Esophagus squamous epithelium (tissue), 5 donors: ENCODE measurements at places on chromosomes 12 and 14.

DNA sequence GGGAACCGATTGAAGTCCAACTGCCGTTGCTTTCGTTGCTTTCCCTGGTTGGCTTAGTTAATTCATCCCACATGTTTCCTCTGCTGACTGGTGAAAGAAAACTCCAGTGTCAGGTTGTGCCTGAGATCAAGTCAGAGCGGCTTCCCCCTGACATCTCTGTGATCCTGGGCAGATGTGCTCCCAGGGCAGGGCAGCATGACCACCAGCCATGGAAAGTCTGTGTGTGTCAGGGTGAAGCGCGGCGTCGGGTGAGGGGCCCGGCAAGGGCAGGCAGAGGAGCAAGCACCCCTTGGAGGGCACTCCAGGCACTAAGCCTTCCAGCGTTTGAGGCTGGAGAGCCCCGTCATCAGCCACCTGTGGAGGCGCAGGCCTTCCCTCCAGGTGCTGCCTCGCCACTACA, 54.5 kb upstream of the IGF1 start:
- DNase-seq, result no peak

DNA sequence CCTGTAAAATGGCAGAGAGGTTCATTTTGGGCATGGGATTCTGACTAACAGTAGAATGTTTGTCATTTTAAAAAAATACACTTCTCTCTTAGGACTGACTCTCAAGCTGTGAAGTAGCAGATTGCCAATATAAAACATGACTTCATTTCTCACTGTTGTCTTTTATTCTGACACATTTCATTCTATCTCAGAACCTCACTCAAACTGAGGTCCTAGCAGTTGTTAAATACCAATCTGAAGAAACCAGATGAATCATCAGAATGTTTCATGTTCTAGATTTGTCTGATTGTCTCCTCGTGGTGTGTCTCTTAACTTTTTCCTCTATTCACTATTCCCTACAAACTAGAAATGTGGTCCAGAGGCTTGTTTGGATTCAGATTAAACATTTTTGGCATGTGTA, 276.5 kb upstream of the NPAS3 start:
- no peak for DNase-seq

- DNase-seq, result no peak
Measured at GRCh38 chr14:51578853-51579252, 72.9 kb upstream of the FRMD6 start.

DNA sequence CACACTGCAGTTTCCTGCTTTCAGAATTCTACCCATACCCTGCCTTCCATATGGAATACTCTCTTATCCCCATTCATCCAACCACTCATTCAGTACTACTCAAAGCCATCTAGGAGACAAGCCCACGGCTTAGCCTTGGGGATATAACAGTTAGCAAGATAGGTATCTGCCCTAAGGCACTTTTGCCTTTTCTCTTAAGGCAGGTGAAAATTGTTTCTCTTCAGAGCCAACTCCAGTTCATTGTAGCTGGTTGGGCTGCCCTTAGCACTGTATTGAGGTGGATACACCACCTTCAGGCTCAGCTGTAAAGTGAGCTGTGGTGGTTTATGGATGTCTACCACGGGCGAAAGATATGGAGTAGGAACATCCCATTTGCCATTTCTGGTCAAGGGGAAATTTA, 729.7 kb upstream of the TBX3 start:
- no peak for DNase-seq

DNA sequence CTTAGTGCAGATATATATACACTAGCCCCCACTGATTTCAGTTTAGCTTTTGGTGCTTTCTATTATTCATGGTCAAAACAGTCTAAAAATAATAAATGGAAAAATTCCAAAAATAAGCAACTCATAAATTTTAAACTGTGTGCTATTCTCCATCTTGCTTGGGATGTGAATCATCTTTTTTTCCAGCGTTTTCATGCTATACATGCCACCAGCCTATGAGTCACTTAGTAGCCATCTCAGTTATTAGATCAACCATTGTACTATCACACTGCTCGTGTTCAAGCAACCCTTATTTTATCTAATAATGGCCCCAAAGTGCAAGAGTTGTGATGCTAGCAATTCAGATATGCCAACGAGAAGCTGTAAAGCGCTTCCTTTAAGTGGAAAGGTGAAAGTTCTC, 73.9 kb upstream of the KRR1 start:
- no peak for DNase-seq

- no peak for DNase-seq
Measured at GRCh38 chr14:76168531-76168930, 16.8 kb downstream of the GPATCH2L start.

GRCh38 chr14:104386151-104386841, 193.3 kb upstream of the C14orf180 start:
- no peak for DNase-seq

DNA sequence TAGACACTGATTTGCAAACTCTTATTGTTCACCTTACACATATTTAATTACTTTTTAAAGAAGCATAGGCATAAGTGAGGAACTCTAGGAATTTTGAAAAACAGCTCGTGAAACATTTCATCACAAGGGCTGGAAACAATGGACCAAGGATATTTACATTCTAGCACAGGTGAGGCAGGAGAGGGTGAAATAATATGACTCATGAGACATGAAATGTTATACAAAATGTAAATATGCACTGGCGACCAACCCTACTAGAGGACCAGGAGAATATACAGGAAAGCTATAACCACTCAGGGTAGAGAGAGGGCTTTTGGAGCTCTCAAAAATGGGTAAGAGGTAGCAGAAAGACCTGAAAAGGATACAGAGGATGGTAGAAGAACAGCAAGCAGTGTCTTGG, 115.3 kb downstream of the PTGER2 start:
- no peak for DNase-seq

DNA sequence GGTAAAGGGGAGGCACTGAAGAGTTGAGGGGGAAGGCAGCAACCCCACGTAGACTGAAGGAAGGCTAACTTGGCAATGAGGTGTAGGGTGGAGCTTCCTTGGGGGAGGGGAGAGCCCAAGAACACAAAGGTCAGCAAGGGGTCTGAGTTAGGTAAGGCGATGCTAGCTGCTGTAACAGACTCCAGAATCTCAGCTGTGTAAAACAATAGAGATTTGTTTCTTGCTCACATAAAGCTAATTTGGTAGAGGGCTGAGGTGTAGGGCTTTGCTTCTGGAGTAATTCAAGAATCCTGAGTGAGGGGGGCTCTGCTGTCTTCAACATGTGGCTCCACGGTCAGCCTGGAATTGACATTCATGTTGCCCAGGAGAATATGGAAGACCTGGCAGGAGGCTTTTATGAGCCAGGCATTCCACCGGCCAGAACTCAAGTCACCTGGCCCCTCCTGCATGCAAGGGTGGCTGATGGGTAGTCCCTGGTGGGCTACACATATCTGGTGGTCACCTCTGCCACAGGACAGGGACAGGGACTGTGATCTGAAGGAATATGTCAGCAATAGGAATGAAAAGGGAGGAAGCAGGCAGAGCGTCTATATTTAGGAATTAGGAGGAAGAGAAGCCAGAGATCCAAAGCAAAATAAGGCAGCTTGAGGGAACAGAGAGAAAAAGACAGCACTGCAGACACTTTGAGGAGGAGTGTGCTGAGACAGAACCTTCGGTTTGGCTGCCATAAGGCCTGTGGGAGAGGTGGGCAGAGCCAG, 153.7 kb downstream of the ZFP36L1 start:
- no peak for DNase-seq

DNA sequence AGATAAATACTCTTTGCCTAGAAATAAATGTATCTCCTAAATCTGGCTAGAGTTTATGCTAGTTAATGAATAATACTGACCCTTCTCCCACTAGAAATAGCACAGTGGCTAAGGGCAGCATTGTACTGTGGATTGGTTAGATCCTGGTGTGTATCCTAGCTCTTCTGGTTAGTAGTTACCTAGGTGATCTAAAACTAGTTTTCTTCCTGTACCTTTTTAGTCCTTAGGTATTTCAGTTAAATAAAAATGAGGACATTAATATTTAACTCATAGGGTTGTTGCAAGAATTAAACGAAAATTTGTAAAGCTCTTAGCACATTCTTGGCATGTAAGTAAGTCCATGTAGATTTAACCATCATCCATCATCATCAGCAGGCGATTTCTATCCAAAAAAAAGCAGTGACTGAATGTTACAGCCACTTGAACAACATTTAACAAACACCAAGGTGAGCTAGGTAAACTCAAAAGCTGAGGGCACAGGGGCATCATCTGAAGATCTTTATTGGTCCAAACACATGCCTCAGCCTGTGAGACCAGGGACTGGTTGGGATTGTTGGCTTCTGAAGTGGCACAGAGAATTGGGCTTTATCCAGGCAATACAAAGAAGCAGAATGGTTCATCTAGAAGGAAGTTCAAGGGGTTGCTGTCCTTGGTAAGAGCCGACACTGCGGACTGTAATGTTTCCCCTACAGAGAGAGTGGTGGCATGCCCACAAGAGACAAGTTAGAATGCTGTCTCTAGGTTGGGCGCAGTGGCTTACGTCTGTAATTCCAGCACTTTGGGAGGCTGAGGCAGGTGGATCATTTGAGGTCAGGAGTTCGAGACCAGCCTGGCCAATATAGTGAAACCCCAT, 100.8 kb downstream of the GAS2L3 start:
- DNase-seq, result no peak

GRCh38 chr14:90603841-90604240, 207.0 kb downstream of the CALM1 start:
- no peak for DNase-seq

DNA sequence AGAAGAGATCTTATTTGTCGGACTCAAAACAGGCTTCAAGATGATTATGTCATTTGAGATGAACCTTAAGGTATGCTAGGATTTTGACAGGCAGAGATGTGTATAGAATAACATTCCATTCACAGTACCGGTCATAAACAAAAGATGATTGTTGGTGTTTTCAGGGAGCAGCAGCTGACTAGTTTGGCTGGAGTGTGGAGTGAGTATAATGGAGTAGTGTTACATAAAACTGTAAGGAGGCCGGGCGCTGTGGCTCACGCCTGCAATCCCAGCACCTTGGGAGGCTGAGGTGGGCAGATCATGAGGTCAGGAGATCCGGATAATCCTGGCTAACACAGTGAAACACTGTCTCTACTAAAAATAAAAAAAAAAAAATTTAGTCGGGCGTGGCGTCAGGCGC, 23.9 kb downstream of the SERPINA10 start:
- DNase-seq, result no peak

GRCh38 chr12:132622437-132623071, 4.0 kb downstream of the P2RX2 start:
- no peak for DNase-seq

- DNase-seq, result no peak
Measured at GRCh38 chr12:6854036-6854435, 2.1 kb downstream of the USP5 start.

GRCh38 chr12:117441751-117442150, 80.3 kb upstream of the NOS1 start:
- no peak for DNase-seq

- DNase-seq, result no peak
Measured at GRCh38 chr14:85867450-85867849, 337.5 kb downstream of the FLRT2 start.

DNA sequence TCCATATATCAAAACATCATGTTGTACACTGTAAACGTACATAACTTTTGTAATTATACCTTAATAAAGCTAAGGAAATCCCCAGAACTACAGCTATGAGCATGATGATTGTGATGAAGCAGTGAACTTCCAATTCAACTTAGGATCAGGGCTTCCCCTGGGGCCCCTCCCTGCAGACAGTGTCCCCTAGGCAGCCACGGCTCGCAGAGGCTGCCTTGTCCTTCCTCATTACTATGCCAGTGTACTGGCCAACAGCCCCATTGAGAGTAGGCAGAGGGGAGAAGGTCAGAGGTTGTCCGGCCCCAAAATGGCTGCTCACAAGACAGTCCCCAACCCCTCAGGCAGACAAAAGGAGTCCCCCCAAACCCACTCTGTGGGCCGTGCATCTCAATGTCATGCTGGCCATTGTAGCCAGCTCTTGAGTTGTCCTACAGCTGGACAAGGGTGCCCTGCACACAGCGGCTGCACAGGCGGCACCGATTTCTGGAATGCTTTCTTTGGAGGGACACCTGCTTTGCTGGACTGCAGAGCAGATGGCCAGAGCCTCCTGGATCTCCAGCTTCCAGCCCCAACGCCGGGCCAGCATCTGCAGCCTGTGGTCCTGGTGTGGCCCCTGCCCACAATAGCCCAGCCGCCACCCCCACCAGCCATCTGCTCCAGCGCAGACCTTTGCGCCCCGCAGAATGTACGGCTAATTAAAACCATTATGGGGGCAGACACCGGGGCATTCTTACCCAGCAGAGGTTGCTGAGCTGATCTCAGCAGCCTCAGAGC, 46.1 kb downstream of the NIN start:
- DNase-seq, result no peak

- DNase-seq, result no peak
Measured at GRCh38 chr14:61511558-61511948, 183.8 kb upstream of the HIF1A start.

DNA sequence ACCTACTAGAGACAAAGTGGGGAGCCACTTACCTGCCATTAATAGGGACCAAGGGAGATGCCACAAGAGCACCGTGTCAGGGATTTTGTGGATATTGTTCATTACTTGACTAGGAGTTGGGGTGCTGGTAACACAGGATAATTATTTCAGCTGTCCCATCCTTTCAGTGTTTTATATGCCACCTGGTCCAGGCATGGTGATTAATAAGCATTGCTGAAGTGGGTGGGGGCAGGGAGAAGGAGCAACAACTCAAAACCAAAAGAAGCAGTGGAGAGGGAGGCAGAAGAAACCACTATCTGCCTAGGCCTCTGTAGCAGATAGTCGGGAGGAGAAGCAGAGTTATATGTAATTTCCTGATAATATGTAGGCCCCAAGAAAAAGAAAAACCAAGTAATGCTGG, 184.6 kb downstream of the NPAS3 start:
- no peak for DNase-seq

DNA sequence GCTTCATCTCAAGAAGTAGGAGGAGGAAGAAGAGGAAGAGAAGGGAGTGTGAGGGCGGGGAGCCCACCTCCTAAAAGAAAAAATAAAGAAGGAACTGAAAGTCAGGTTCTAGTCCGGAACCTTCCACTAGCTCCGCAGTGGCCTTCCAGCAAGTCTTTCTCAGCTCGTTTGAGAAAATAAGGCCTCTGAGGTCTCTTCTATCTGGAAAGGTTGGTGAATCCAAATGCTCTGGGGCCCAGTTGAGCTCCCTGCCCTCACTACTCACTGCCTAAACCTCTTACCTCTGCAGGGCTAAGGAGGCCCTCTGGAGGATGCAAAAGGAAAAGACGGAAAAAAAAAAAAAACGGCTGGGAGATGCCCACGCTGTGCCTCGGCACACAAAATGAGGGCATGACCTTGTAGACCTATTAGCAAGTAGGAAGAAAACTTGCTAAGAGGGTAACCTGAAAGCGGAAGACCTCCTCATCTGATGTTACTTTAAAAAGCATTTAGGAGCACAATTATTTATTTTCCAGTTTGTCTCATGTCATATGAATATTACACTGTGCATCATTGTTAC, 35.9 kb downstream of the FBLN5 start:
- DNase-seq, result no peak

- DNase-seq, result no peak
Measured at GRCh38 chr12:110860833-110861296, 14.1 kb downstream of the CCDC63 start.

- DNase-seq, result no peak
Measured at GRCh38 chr14:53807542-53807941, 149.1 kb downstream of the BMP4 start.
